Stimulated activated CD4-positive, alpha-beta T cell treated with anti-CD3 and anti-CD28 coated beads, Interleukin-12 subunit alpha, Interleukin-12 subunit beta, amount 100 ng/mL, for 24 hours (primary cell): ENCODE measurements at places on chromosomes 7 and 10.

GRCh38 chr10:104376784-104377300, 23.2 kb downstream of the CFAP58 start:
- no peak for DNase-seq

DNA sequence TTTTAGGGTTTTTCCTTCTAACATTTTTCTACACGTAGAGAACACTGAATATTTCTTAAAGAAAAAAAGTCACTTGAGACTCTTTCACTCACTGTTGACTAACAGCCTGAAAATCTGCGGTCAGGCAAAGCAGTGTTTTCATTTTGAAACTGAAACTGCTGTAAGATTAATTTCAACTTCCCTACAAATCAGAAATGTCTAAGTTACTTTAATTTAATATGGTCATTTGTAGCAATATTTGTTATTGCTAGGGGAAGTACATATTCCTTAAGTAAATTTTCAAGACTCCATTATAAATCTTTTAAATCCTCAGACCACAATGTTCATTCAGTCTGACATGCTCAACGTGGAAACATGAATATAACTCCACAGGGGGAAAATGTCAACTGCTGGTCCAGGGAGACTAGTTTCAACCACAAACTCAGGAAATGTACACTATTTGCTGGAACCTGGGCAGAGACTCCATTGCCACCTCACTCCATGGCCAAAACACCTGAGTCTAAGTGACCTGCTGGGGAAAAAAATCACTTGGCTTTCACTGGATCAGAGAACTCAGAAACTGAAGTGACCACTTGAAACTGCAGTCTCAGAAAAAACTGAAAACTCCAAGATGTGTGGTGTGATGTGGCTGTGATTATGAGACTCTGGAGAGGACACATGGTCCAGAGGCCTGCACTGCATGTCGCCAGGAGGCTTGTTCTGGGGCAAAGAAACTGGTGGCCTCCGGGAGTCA, 161.2 kb downstream of the TAX1BP1 start:
- no peak for DNase-seq

DNA sequence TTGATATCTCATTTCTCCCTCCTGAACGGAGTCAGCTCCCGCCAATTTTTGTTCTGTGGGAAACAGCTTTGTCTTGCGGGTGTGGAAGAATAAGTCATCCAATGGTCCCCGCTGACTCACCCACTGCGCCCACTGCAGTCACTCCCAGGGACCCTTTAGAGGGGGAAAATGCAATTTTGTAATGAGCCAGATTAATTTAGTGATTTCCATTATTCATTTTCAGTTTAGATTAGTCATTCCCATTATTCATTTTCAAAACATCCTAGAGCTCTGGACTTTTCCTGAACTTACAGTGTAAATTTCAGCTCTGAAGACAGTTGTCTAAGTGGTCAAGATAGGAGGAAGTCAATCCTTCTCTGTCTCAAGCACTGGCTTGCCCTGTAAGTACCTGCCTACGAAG, 154.9 kb upstream of the TMEM72 start:
- DNase-seq, result no peak

DNA sequence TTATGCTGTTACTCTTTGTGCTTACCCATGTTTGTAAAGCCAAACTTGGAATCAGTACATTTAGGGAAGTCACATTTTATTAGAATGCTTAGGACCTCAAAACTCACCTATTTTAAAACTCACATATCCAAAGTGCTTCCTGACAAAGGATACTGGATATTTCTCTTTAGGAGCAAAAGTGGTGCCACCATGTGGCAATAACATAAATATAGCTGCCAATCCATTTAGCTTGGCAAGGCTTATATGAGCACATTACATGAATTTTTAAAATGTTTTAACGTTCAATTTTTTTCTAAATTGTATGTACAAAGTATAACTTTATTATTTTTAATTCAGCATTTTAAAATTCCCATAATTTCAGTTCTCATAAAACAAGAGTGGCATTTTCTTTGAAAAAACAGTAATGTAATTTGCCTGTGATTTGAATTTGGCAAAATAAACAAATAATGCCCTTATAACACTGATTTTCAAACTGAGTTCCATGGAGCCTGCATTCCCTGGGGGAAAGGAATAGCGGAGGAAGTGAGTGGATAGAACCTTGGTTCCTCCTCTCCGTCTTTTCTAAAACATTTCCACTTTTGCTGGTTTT, 75.4 kb downstream of the HDAC9 start:
- DNase-seq, result no peak

DNA sequence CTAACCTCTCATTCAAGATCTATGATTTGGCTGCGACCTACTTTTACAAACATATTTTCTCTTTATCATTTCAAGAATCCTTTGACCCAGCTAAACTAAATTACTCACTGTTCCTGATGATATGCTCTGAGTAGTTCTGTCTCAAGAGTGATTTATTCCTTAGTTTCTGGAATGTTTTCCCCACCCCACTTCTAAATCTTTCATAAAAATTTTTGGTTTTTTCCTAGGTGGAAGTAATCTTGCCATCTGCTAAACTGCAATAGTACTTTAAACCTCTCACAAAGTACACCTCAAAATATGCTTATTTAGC, 170.8 kb downstream of the DNAJC1 start:
- no peak for DNase-seq

- DNase-seq, result no peak
These were observed 207.6 kb upstream of the PLXNA4 start for GRCh38 chr7:132783824-132784223.

DNA sequence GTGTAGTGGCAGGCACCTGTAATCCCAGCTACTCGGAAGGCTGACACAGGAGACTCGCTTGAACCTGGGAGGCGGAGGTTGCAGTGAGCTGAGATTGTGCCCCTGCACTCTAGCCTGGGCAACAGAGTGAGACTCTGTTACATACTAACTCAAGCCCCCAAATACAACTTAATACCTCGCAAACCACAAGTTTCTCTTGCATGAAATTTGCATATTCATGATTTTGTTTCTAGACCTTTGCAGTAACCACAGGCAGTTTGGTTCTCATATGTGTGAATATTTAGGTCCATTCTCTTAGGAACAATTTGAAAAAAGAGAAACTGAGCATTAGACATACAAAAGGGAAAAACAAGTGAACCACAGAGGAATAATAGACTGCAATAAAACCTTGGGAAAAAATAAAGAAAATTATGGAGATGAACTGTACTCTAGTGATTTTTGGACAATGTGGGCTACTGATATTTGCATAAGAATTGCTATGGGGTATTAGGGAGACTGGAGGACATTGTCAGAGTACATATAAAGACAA, 77.0 kb downstream of the ZNF277 start:
- DNase-seq, result no peak

- DNase-seq, result no peak
These were observed 301.8 kb upstream of the MGMT start for GRCh38 chr10:129165076-129165720.

DNA sequence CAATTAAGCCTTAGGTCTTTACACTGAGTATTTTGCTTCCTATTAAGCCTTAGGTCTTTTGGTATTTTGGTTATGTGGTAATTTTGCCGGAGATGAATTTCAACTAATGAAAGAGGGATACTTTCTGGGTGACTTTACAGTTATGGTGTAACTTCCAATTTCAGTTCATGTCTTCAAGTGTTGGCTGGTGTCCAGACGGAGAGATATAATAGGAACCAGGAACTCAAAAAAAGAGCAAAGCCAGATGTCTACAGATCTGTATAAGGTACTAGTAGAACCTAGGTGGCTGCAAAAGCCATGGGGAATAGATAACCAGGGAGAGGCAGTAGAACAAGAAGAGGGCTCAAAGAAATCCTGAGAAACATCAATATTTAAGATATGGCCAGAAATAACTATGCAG, 12.3 kb downstream of the ERCC6 start:
- no peak for DNase-seq

- DNase-seq, result no peak
These were observed 20.6 kb upstream of the ADAMTS14 start for GRCh38 chr10:70651661-70652060.

DNA sequence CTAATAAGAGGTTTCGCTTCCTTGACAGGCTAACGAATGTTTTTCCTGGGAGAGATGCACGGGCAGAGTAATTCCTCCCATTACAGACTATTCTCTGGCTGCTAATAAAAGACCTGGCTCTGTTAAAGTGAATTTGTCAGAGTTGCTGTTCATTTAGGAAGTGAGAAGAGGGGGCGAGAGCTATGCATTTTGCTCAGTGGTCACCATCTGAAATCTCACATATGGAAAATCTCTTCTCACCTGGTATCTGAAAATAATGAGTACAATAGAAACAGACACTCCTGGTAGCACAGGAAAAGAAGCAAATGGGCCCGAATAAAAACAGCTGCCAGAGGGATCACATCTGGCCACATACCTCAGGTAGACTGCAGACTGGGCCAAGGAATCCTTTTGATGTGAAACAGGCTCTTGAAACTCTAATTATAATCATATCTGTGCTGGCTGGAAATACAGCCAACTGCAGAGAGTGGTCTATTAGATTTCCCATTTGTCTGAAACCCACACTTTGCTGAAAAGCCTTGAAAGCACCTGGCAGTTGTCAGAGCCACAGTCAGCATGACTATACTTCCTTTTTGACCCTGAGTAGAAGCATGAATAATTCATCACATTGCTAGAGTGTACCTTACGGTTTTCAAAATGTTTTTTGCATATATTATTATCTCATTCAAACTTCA, 33.6 kb downstream of the AOAH start:
- no peak for DNase-seq

DNA sequence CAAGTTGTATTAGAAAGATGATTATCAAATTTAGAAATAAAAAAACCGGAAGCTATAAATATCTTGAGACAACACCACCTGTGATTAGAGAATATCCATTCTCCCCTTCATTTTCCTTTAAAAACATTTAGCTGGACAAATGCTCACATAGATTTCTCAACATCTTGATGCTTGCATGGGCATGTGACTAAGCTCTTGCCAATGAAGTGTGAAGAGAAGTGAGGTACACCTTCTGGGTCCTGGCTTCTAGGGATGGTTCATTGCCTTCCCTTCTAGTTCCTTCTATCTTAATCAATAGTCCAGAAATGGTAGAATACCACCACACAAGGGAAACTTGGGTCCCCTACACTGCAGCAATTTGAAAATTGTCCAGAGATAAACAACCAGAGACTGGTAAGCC, 41.0 kb downstream of the WAPL start:
- DNase-seq, result no peak

- no peak for DNase-seq
These were observed 286.5 kb upstream of the LRRTM3 start for GRCh38 chr10:66639371-66639770.
